ENCODE measurements at places on chromosomes 1 and 21.

DNA sequence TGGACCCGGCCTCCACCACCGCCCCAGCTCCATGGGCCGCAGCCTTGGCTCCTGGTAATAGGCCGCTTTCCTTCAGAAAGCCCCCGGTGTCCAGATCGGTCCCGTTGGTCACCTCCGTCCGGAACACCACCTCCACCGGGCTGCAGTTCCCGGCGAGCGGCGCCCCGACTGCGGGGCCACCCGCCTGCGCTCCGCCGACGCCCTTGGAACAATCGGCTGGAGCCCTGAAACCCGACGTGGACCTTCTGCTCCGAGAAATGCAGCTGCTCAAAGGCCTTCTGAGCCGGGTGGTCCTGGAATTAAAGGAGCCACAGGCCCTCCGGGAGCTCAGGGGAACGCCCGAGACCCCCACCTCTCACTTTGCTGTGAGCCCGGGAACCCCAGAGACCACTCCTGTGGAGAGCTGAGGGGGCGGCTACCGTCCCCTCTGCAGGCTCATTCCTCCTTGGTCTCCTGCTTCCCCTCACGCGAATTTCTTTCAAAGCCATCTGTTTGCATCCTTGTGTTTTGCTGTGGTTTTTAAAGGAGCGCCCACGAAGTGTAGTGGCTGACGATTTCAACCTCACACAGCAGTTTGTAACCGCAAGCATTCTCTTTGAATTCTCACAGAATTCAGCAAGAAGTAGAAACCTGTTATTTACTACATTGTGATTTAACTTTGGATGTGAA lies 6.0 kb downstream of the FCRLB start:
- DNase-seq = no peak

DNA sequence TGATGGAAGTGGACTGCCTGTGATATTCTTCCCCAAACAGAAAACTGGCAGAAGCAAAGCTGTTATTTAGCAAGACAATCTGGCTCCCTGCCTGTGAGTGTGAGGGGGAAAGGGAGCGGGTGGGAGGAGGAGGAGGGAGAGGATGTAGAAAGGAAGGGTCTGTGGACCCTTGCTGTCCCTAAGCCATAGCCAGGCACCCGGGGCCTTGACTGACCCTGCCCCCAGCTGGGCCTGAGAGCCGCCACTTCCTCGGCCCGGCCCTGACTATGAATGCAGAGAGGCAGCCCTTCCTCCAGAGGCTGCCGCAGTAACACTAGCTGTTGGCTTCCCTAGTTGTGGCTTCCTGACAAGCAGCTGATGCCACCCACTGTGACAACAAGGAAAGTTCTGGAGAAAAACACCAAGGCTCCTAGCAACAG lies 13.9 kb downstream of the PLA2G2F start:
- DNase-seq = peak; percentile 55

DNA sequence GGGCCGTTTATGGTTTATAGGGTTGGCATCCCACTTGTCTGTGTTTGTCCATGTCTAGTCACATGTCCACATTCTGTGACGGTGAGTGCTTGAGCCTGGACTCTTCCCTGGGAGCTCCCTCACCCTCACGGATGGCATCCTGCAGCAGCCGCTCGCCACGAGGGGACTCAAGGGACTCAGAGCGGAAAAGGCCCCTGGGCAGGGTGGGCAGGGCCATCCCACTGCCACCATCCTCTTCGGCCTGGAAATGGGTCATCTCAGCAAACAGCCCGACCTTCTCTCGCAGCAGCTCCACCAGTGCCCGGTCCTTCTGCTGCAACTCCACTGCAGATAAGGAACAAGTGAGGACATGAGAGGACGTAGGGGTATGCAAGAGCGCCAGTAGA lies 11.1 kb downstream of the RXFP4 start:
- DNase-seq = no peak

GRCh38 chr1:10682108-10682445 lies 114.4 kb downstream of the CASZ1 start:
- DNase-seq = no peak

GRCh38 chr1:56185493-56185892 lies 393.9 kb downstream of the PLPP3 start:
- DNase-seq = no peak

DNA sequence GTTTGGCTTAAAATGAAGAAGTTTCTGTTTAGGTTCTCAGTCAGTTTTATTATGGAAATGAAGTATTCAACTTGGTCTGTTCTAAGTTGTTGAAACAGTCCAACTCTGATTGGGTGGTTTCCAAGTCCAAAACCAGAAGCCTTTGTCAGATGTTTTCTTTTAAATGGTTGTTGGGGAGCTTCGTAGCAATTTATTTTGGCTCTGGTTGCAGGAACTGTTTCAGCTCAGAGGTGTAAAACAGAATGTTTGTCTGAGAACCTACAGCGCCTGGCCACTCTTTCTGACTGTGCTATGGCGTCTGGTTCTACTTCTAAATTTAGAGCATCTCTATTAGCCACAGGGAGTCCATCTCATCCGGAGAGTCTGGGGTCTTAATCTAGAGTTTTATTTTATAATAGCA lies 582.6 kb upstream of the TMPRSS15 start:
- DNase-seq = no peak

- no peak for DNase-seq
Measured at GRCh38 chr1:109935451-109935900, 24.8 kb downstream of the CSF1 start.

- peak; percentile 45 for DNase-seq
Measured at GRCh38 chr1:24391882-24392603, 21.5 kb downstream of the STPG1 start.

Measured in C1 segment of cervical spinal cord (tissue), 14 donors.